T-cell (primary cell): ENCODE measurements at places on chromosomes 6 and 20. TPM values are rescaled to one million over a fixed set of nuclear protein-coding genes. Genes with fewer than 3 reads are reported as not detected.

The CEP85L gene
- total RNA-seq: 53.5 TPM

The BPIFA3 gene
- total RNA-seq: not detected

The MCCD1 gene
- not detected for total RNA-seq

The MOXD1 gene
- total RNA-seq: not detected

The ZNF451 gene
- total RNA-seq: 115 TPM

The BPIFB1 gene
- total RNA-seq: not detected

DNA sequence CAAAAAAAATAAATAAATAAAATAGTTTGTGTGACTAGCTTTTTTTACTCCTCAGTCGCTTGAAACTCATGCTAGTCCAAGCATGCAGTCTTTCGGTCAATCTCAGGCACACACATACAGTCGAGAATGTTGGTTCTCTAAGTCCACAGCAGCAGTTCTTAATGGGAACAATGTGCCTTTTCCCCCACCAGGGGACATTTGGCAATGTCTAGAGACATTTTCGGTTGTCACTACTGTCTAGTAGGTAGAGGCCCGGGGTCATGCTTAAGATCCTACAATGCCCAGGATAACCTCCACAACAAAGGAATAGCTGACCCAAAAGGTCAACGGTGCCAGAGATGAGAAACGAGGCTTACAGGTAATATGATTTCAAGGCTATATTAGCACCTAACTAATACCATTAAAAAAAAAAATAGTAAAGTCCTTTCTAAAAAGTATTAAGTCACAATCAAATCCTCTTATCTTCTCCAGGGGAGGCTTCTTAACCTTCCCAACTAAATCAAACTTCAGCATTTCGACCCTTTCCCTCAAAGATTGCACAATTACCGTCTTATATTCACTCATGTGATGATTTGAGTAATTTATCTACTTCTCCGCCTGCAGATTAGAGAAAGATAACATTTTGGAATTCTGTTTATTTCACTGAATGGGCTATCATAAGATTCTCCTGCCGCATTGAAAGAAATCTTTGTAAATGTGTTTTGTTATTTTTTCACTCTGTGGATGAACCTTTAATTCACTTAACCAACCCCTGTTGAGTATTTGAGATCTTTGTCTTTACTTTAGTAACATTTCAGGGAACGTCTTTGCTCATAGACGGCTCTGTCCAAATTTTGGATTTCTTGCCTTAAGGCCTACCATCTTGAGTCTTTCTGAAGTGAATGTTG is 8.1 kb upstream of the SALL4 start:
- no peak overlapping the region for H3K4me3 ChIP-seq
- peaks cover 3% of the 10 kb centered on the region for H3K27me3 ChIP-seq
- no peak overlapping the region for H3K27ac ChIP-seq

DNA sequence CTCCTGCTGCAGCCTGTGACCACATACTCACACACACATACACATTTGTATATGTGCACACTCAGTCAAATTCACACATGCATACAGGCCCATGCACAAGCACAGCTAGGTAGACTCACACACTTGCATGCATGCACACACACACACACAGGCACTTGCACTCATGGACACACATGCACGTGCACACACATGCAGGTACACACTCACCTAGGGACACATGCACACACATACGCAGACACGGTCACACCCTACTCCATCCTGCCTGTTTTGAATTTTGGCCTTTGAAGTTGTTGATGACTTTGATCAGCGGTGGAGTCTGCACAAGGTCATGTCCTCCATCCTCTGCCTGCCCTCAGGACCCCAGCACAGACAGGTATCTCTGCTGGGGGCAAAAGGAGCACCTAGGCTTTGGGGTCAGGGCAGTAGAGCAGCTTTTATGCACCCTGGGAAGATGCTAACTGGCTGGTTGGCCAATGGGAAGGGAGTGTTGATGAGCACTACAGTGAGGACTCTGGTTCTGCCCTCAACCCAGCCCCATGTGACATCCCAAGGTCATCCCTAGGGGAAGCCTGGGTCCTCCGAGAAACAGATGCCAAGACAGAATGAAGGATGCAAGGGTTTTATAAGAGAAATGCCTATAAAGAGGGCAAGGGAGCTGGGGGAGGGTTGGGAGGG is 218.3 kb downstream of the SLC24A3 start:
- H3K27me3 ChIP-seq: no peaks in the 10 kb centered on the region
- no peaks in the 10 kb centered on the region for H3K4me1 ChIP-seq
- no peak overlapping the region for H3K4me3 ChIP-seq
- H3K27ac ChIP-seq: no peak overlapping the region
- DNase-seq: no peak
- no peaks in the 10 kb centered on the region for H3K36me3 ChIP-seq

- H3K4me3 ChIP-seq: no peak overlapping the region
- no peaks in the 10 kb centered on the region for H3K36me3 ChIP-seq
- no peaks in the 10 kb centered on the region for H3K27me3 ChIP-seq
- no peak for DNase-seq
- H3K4me1 ChIP-seq: no peaks in the 10 kb centered on the region
These were observed 2.1 kb upstream of the MUC22 start for GRCh38 chr6:31008165-31008564.

DNA sequence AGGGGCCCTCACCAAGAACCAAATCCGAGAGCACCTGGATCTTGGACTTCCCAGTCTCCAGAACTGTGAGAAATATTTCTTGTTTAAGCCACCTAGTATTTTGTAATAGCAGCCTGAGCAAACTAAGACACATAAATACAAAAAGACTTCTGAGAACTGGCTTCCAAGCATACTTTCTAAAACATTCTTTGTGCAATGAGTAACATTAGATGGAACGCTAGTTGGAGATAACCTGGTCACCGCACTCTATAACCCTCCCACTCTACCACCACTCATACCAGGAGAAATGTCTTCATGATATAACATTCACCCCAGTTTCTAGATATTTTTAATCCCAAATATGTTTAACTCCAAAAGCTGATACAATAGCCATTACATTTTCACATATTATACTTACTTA is 169.5 kb upstream of the THEMIS start:
- H3K27me3 ChIP-seq: no peaks in the 10 kb centered on the region
- no peaks in the 10 kb centered on the region for H3K36me3 ChIP-seq
- DNase-seq: no peak
- H3K27ac ChIP-seq: no peak overlapping the region
- no peak overlapping the region for H3K4me3 ChIP-seq

DNA sequence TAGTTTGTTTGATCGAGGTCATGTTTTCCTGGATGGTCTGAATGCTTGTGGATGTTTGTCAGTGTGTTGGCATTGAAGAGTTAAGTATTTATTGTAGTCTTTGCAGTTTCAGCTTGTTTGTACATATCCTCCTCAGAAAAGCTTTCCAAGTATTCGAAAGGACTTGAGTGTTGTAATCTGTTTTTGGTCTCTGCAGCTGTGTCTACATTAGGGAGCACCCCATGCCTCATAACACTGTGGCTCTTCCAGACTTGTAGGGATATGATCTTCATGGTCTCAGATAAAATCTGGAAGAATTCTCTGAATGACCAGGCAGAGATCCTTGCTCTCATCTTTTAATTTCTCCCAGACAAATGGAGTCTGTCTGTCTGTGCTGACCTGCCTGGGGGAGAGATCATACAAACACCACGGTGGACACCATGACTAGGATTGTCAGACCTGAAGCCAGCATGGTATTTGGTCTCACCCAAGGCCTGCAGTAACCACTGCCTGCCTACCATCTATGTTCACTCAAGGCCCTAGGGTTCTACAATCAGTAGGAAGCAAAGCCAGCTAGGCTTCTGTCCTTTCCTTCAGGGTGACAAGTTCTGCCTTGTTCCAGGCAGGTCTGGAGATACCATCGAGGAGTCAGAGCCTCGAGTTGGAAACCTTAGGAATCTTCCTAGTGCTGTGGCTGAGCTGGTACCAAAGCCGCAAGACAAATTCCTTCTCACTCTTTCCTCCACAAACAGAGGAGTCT is 114.7 kb upstream of the KHDRBS2 start:
- H3K36me3 ChIP-seq: no peaks in the 10 kb centered on the region
- no peaks in the 10 kb centered on the region for H3K4me1 ChIP-seq
- no peak for DNase-seq
- no peak overlapping the region for H3K27ac ChIP-seq
- no peaks in the 10 kb centered on the region for H3K27me3 ChIP-seq

- no peak for DNase-seq
- H3K27me3 ChIP-seq: no peaks in the 10 kb centered on the region
- no peaks in the 10 kb centered on the region for H3K4me1 ChIP-seq
These were observed 125.3 kb upstream of the DST start for GRCh38 chr6:56767892-56768531.

- H3K4me3 ChIP-seq: no peak overlapping the region
- no peak for DNase-seq
- H3K27me3 ChIP-seq: peaks cover 7% of the 10 kb centered on the region
- no peaks in the 10 kb centered on the region for H3K4me1 ChIP-seq
These were observed 47.3 kb upstream of the CLDN20 start for GRCh38 chr6:155216312-155217046.

DNA sequence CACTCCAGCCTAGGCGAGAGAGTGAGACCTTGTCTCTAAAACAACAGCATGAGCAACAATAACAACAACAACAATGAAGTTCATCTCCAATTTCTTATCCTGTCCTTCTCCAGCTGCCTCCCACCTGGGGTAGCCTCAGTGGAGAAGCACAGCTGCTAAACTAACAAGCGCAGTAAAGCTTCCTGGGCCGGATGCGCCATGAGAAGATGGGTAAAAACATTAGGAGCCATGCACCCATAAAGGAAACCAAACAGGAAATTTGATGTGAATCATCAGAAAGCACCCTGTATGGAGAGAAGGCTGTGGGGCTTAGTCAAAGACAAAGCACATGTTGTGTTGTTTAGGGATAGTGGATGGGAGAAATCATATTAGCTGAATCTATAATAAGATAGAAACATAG is 61.1 kb upstream of the CCN6 start:
- no peak overlapping the region for H3K4me3 ChIP-seq
- peaks cover 83% of the 10 kb centered on the region for H3K4me1 ChIP-seq
- peak; percentile 51 for DNase-seq
- H3K36me3 ChIP-seq: no peaks in the 10 kb centered on the region
- H3K27me3 ChIP-seq: no peaks in the 10 kb centered on the region
- H3K27ac ChIP-seq: peak overlapping the region; percentile 72

DNA sequence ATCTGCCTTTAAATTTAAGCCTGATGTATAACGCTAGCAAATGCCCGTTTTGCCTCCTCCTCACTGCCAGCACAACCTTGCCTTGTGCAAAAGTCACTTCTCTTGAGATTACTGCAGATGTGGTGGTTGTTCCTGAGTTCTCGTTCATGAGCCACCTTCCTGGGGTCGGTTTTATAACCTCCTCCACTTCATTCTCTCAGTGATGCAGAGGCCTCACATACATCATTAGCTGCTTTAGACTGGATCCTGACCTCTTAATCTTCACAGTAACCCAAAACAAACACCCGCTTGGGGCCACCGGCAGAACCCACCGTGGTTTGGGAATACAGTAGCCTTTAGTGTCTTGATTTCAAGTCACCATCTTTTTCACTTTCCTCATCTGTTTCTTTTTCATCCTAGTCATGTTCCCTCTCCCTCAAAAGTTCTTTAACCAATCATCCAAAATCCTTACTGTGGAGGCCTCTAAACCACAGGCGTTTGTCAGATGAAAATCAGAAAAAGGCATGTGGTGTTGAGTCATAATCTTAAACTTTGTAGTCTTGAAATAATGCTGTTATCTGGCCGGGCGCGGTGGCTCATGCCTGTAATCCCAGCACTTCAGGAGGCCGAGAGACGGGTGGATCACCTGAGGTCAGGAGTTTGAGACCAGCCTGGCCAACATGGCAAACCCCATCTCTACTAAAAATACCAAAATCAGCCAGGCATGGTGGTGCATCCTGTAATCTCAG is 430.3 kb upstream of the SOX4 start:
- no peaks in the 10 kb centered on the region for H3K27me3 ChIP-seq
- no peak for DNase-seq
- no peaks in the 10 kb centered on the region for H3K4me1 ChIP-seq
- H3K36me3 ChIP-seq: no peaks in the 10 kb centered on the region

GRCh38 chr20:21936720-21937380 is 231.4 kb downstream of the PAX1 start:
- H3K27ac ChIP-seq: no peak overlapping the region
- H3K4me3 ChIP-seq: no peak overlapping the region
- H3K36me3 ChIP-seq: no peaks in the 10 kb centered on the region
- H3K4me1 ChIP-seq: no peaks in the 10 kb centered on the region

DNA sequence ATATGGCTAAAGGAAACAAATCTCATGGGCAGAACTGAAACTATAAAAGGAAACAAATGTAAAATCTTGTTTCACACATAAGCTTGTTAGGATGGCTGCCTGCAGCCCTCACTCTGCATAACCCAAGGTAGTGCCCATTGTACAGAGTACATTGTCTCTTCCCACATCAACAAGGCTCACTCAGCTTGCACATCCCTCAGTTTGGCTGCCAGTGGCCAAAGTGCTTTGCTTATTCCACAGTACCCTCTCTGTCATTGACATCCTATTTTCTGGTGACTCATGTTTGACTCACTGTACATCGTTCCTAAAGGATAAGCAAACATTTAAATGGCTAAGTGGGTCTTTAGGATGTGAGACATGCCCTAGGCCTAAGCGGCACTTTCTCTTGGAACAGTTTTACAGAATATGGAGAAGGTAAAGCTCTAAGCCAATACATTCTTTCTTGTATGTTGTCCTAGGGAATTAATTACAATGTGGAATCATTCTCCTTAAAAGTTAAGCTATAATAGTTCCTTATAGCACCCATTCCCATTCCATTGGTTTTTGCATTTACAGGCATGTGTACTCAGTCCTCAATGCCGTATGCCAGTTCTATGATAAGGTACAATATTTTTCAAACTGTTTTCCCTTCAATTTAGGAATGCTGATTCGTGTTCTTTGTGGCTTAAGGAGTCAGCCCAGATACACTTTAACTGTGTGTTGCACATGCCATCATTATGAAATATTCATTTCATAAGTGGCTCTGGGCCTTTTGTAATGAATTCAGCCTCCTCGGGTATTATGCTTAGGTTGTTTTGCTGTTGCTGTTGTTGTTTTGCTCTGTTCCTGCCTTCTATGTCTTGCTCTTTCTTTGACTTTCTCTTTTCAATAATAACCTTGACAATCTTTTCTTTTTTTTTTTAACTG is 5.5 kb downstream of the ANKEF1 start:
- no peak overlapping the region for H3K27ac ChIP-seq
- H3K27me3 ChIP-seq: no peaks in the 10 kb centered on the region
- peaks cover 13% of the 10 kb centered on the region for H3K36me3 ChIP-seq
- no peak overlapping the region for H3K4me3 ChIP-seq
- H3K4me1 ChIP-seq: peaks cover 8% of the 10 kb centered on the region

GRCh38 chr6:54910921-54911320 is 64.3 kb downstream of the FAM83B start:
- DNase-seq: no peak
- no peak overlapping the region for H3K4me3 ChIP-seq
- no peaks in the 10 kb centered on the region for H3K27me3 ChIP-seq
- no peaks in the 10 kb centered on the region for H3K36me3 ChIP-seq
- H3K27ac ChIP-seq: no peak overlapping the region
